ENCODE measurements at places on chromosomes 2 and 18.

GRCh38 chr2:8633735-8634313 is 48.0 kb upstream of the ID2 start:
- no peak for DNase-seq

DNA sequence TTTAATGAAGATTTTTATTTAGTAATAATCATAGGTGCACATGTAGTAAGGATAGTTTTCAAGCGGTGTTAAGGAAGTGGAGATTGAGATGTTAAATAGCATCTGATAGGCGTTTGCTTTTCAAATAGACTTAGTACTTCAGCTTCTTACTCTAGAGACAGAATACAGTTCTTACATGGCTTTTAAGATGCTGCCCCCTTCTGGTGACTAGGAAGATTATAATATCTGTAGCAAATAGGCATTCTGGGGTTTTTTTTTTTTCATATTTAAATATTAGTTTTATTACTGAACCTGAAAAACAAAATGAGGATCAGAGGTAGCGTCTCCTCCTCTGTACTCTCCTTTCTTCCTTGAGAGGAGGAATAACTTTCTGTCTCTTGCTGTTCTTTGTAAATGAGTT is 100.2 kb downstream of the AGAP1 start:
- DNase-seq: no peak

GRCh38 chr2:190343089-190343535 is 277 bp upstream of the INPP1 start:
- no peak for DNase-seq

DNA sequence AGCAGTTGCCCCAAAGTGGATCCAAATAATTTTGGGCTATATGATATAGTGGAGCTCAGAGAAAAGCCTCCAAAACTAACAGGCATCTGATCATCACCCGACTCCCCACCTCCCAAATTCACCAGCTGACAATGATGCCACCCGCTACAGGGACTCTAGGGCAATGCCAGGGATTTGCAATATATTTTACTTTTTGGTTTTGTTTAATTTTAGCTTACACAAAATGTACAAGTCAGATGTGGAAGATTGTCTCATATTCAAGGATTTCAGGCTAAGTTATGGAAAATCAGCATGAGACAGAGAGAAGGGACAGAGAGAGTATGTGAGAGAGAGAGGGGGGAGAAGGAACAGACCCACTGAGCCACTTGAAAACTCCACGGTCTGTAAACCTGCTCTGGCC is 187.4 kb downstream of the TMEM247 start:
- no peak for DNase-seq

GRCh38 chr2:184030245-184030644 is 568.1 kb upstream of the ZNF804A start:
- DNase-seq: no peak

DNA sequence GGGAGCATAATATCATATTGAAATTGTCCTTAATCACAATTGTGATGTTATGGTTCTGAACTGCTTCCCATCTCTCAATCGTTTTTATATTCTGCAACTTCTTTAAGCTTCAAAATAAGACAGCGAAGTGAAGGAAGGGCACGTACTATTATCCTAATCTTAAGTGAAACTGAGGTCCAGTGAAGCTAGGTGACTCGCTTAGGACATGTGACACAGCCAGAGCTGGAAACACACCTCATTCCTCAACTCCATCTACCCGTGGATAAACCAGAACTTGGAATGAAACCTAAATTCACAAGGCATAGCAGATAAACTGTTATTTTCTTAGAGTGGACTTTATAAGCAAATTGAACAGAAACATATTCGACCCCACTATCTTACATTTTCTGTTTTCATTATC is 191.2 kb upstream of the PXDN start:
- DNase-seq: no peak

Measured in stimulated activated CD8-positive, alpha-beta memory T cell treated with anti-CD3 and anti-CD28 coated beads, Interleukin-15, amount 100 ng/mL, for 4 hours (primary cell).